ENCODE measurements at places on chromosomes 6 and 20.

DNA sequence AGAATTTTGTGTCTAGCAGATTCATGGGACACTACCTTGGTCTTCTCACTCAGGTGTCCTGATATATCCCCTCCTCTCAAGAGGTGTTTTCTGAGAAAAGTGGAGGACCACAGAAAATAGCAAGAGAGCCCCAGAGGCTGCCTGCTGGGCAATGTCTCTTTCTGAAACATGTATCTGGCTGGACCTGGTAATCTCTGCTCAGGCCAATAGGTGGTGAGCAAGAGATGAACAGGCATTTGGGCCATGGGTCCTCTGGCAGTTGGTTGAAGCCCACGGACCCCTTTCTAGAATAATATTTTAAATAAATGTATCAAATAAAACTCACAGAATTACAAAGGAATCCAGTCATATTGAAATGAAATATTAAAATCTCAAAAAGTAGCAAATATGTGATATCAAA, 8.8 kb upstream of the THBD start:
- DNase-seq, result no peak

- peak; percentile 2 for DNase-seq
Measured at GRCh38 chr6:97437087-97437486, 154.1 kb upstream of the MMS22L start.

DNA sequence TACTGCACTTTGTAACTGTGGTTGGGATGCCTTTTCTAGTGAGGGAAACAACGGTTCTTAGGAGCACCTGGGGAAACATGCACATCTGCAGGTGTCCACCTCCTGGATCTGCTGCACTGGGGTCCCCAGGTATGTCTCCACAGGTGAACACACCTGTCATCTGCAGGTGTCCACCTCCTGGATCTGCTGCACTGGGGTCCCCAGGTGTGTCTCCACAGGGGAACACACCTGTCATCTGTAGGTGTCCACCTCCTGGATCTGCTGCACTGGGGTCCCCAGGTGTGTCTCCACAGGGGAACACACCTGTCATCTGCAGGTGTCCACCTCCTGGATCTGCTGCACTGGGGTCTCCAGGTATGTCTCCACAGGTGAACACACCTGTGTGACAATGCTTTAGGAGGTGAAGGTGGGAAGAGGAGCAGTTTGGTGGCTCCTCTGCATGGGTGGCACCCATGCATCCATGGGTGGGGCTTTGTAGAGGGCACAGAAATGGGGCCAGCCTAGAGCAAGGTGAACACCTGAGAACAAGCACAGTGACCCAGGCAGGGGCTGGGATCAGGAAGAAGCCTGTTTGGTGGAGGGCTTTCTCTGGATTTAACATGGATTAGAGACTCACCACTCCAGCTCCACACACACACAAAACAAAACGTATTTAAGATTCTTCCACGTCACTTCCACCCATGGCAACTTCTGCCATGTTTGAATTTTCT, 206.0 kb upstream of the CDH4 start:
- DNase-seq, result no peak

GRCh38 chr6:85124472-85125354, 325.2 kb upstream of the NT5E start:
- no peak for DNase-seq

DNA sequence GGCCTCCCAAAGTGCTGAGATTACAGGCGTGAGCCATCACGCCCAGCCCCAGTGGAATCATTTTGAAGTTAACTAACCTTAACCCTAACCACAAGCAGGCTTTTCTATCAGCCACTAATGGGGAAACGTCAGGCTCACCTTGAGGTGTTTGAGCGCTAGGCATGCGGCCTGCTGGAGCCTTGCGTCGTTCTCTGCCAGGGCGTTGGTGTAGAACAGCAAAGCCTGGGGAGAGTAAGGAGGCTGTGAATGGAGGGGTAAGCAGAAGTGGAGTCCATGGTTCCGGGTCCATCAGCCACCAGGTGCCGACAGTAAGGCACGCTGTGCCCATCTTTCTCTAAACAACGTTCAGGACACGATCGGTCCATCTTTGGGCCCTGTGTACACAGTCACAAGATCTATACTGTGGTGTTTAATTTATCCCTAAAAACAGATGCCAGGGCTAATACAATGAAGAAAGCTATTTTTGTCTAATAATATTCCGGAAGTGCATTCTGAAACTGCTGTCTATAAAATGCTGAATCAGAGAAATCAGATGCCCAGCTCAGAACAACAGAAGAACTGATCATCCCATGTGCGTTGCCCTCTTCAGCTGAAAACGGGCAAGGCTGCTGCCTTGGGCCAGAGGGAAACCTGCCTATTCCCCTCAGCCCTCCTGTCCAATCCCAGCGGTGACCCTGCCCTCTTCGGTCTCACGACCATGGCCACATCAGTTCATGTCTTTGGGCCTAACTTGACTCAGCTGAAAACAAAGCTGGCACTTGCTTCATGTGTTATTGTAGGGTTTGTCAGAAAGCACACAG, 79.6 kb downstream of the PTPN1 start:
- no peak for DNase-seq

DNA sequence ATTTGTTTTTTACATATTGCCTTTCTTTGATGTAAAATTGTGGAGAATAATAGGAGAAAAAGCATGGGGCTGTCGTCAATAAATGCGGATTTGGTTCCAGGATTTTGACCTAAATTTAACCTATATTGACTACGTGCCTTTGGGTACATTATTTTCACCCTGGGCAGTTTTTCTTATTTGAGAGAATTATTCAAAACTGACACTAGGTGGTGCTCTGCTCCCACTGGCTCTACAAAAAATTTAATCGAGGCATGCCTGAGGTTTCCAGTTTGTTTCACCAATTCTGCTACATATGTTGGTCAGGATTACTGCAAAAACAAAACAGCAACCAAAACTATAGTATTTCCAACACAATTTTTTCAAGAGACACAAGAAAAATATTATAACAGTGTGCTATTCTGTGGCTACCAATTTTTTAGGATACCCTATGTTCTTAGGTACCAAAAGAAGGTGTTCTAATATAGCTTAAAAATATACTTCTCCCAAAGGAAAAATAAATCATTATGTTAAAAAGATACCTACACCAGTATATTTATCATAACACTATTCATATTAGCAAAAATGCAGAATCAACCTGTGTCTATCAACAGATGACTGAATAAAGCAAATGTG, 48.6 kb upstream of the FABP7 start:
- no peak for DNase-seq

GRCh38 chr6:134061440-134061839, 9.0 kb upstream of the SLC2A12 start:
- no peak for DNase-seq

- DNase-seq, result no peak
Measured at GRCh38 chr20:62355516-62355877, 11.6 kb downstream of the LAMA5 start.

GRCh38 chr20:59770270-59770669, 163.2 kb downstream of the SYCP2 start:
- DNase-seq, result no peak
